ENCODE measurements at places on chromosomes 2 and 18.

DNA sequence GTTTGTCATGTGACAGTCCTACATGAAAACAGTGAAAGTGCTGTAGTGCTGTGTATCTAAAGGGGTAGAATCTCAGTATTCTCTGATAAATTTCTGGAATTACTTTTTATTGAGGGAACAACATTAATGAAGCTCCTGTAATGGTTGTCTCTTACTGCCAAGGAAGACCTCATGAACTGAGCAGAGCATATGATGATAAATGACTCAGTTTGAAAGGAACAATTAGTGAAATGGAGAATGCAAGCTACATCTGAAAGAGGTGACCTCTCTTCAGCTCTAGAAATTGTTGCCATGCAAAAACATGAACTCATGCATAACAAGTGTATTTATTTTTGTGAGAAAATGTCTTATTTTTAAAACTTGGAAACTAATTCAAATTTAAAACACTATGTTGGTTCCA, 93.6 kb downstream of the SCN9A start:
- DNase-seq: no peak

DNA sequence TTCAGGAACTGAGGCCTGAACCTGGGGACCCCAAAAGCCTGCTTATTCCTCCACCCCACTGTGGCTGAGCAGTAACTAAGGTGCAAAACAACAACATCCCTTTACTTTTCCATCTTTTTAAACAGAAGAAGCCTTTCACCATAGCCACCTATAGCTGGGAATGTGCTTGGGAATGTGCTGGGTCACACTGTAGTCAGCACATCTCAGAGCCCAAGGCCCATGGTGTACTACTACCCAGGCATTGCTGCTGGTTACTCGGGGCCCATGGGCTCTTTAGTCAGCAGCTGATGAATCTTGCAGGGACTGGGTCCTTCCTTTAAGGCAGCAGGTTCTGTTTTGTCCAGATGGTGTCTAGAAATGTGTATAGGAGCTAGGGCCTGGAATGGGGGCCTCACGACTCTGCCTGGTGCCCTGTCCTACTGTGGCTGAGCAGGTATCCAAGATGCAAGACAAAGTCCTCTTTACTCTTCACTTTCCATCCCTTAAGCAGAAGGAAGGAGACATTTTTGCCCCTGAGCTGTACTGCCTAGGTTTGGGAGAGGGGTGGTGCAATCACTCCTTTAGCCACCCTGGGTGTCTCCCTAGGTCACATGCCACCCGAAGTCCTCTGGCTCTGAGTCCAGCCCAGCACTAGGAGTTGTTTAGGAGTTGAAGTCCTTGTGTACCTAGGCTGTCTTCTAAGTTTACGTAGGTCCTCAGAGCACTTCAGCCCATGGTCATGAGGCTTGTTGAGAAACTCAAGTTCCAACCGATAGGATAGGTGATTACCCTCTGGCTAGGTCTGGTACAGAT, 70.1 kb downstream of the OXER1 start:
- no peak for DNase-seq

GRCh38 chr2:95262896-95263542, 11.2 kb upstream of the PROM2 start:
- DNase-seq: no peak

- no peak for DNase-seq
These were observed 64.7 kb downstream of the STK25 start for GRCh38 chr2:241443486-241444223.

DNA sequence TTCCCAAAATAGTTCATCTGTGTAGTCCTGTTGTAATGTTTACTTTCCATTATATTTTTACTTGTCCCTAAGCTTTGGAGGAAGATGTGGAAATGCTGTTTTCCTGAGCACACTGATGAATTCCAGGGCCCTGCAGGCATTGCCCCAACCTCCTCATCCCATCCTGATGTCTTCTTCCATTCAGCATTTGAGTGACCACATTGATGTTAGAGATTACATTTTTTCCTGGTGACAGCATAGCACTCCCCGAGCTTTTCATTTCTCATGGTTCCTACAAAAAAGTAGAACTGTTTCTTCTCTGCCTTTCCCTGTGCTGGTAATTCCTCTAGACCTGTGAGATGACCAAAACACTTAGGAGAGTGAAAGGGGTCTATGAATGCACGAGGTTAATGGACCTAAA, 4.8 kb downstream of the IL36A start:
- DNase-seq: no peak

All from urinary bladder (tissue), 4 donors.